ENCODE measurements at places on chromosomes 6 and 20.

DNA sequence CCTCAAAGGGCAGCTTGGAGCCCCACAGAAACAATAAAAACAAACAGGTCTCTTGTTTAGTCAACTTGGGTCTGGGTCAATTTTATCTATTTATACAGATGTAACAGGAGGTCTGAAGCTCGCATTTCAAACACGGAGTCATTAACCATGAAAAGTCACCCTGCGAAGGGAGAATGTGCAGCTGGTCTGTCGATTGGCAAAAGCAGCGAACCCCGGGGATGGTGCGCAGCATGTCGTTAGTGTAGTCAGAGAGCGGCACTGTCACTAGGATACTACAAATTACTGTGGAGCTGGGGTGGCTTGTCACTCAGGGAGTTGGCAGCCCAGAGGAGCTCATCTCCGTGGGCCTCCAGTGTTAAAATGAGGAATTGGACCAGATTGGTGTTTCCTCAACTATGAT, 190.4 kb upstream of the ARG1 start:
- no peak for DNase-seq

DNA sequence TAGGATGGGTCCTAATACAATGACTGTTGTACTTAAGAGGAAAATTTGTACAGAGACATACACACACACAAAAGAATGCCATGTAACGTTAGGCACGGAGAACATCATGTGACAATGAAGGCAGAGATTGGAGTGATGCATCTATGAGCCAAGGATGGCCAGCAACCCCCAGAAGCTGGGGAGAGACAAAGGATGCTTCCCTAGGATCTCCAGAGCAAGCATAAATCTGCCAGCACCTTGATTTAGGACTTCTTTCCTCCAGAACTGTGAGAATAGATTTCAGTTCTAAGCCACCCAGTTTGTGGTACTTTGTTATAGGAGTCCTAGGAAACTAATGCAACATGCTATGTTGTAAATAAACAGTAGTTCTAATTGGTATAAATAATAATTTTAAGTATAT, 25.0 kb downstream of the EYA4 start:
- DNase-seq: no peak

DNA sequence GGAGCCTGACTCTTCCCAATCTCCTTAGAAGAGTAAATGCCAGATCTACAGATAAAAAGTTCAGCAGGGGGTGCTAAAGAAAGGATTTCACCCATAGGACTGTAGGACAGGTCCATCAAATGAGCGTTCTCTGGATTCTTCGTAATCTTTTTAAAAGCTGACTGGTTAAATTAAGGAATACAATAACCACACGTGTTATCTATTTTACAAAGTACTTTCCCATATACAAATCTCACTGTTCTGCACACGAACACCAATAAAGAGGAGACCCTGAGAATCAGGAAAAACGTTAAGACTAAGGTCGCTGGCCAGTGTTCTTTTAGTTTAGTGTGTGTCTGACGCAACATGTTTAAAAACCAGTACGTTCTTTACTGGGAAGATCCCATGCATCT, 542 bp downstream of the TUBE1 start:
- DNase-seq: peak; percentile 54

- DNase-seq: no peak
Measured at GRCh38 chr6:90939906-90940305, 353.0 kb upstream of the MAP3K7 start.

DNA sequence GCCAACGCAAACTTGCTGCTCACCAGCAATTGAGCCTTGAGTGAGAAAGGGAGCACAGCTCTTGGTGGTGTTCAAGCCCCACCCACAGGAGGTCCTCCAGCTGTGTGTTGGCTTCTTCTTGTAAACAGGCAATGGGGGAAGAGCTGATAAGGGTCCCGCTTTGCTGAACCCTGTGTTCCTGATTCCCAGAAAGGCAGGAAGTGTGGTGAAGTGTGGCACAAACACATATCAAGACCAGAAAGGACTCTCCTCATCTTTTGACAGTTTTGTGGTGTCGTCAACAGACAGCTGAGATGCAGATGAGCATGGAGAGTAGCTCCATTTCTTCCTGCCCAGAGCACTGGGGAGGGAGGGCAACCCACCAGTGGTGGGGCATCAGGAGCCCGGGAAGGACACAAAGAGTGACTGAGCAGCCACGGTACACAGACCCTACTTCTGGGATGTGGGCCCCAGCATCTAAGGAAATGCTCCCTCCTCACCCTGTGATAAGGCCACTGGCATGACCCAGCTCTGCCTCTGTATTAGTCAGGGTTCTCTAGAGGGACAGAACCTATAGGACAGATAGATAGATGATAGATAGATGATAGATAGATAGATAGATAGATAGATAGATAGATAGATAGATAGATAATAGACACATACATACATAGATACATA, 188.9 kb upstream of the TAB2 start:
- no peak for DNase-seq

GRCh38 chr6:3259491-3259958, 778 bp downstream of the PSMG4 start:
- DNase-seq: peak; percentile 69

- DNase-seq: no peak
Measured at GRCh38 chr6:35046862-35047261, 94.3 kb downstream of the TCP11 start.

GRCh38 chr6:151239603-151240035, at the start of gene AKAP12:
Gene AKAP12 (plus strand): TSS chr6:151239967. CDS start chr6:151240563, 596 bp downstream.
- no peak for DNase-seq

DNA sequence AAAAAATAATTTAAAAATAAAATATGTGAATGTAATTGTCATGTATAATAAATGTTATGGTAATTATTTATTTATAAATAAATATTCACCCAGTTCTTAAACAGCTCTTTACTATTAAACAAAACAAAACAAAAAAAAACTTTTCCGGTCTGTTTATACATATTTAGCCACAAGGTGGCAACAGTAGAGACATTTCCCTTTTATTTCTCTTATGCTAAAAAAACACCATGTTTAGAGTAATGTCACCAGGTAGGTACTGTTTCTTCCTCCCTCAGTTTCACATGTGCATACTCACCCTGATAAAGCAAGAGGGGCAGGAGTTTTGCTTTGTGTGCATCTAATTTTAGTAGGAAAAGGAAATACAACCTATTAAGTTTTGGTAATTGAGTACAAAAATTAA, 610.4 kb upstream of the IMPG1 start:
- no peak for DNase-seq

DNA sequence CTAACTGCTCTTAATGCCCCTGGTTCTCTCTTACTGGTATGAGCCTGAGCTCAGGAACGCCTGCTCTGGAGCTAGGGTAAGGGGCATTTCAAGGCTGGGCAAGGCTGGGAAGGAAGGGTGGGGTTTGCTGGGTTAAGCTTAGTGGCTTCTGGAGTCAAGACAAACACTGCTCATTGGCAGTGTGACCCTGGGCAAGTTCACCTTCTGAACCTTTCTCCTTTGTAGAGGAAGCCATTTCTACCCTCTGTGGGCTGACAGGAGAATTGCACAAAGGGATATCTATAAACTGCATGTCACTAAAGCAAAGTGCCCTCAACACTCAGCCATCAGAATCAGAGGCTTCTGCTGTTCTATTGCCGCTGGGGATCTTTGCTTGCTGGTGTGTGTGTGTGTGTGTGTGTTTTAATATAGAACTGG, 20.3 kb upstream of the LRRN4 start:
- DNase-seq: no peak

- no peak for DNase-seq
Measured at GRCh38 chr6:166589337-166589731, 2.9 kb upstream of the RAMACL start.

GRCh38 chr6:142014515-142014914, 118.2 kb upstream of the GJE1 start:
- DNase-seq: no peak

GRCh38 chr6:132494954-132495353, 18.0 kb downstream of the STX7 start:
- no peak for DNase-seq

- DNase-seq: no peak
Measured at GRCh38 chr6:98576791-98577190, 257.6 kb upstream of the POU3F2 start.

DNA sequence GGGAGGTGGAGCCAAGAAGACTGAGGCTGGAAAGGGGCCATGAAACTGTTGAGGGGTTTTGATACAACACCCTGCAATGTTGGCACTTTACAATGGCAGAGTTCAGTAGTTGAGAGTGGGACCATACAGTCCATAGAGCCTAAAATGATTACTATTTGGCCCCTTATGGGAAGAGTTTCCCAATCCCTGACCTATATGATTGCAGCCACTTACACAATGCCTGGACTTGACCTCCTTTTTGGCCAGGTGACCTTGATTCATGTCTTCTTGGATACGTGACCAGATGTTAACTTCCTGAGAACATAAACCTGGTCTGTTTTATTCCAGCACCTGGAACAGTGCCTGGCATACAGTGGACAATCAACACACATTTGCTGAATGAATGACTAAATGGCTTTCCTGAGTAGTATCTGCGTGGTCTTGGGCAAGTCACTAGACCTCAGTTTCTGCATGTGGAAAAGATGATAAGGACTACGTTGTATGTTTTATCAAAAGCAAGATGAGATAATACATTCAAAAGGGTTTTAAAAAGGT, 58.4 kb downstream of the NOX3 start:
- DNase-seq: no peak

- DNase-seq: peak; percentile 75
Measured at GRCh38 chr20:61886721-61887595, 178.7 kb downstream of the TAF4 start.

GRCh38 chr6:142566628-142567396, 265.0 kb downstream of the ADGRG6 start:
- peak; percentile 60 for DNase-seq

DNA sequence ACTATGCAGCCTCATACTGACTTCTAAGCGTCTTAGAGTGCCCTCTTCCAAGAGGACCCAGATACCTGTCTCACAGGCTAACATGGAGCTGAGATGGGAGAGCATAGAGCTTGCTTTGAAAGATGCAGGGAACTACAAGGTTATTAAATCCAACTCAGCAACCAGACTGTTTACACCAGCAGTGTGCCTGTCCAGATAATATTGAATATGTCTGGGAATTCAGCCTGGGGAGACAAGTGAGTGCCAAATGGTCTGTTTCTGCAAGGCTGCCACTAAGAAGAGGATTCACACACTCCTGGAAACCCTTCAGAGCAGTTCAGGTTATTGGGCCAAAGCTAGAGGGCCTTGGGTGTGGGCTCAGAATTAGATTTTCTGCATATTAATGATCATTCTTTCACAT, 547.8 kb downstream of the PTPRT start:
- DNase-seq: no peak

DNA sequence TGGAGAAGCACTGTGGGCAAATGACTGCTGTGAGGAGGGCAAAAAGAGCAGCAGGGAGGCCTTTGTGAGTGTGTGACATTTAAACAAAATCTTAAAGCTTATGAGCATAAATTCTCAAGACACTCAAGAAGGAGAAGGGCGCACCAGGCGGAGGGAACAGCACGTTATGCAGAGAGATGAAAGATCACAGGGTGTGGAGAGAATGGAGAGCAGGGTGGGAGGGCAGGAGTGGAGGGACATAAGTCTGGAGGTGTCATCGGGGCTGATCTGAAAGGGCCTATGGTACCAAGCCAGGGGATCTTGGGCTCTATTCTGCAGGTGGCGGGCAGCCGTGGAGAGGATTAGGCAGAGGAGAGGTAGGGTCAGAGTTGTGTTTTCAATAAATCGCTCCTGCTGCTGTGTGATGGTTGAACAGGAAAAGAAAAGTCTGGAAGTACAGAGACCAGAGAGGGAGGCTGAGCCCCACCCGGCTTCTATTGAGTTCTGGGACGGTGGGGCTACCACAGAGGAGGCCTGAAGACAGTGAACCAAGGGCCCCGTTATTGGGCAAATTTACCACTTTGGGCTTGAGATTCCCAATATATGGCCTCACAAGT, 24.3 kb upstream of the DLGAP4 start:
- DNase-seq: peak; percentile 13

- DNase-seq: no peak
Measured at GRCh38 chr6:3125815-3126214, 7.3 kb downstream of the BPHL start.

DNA sequence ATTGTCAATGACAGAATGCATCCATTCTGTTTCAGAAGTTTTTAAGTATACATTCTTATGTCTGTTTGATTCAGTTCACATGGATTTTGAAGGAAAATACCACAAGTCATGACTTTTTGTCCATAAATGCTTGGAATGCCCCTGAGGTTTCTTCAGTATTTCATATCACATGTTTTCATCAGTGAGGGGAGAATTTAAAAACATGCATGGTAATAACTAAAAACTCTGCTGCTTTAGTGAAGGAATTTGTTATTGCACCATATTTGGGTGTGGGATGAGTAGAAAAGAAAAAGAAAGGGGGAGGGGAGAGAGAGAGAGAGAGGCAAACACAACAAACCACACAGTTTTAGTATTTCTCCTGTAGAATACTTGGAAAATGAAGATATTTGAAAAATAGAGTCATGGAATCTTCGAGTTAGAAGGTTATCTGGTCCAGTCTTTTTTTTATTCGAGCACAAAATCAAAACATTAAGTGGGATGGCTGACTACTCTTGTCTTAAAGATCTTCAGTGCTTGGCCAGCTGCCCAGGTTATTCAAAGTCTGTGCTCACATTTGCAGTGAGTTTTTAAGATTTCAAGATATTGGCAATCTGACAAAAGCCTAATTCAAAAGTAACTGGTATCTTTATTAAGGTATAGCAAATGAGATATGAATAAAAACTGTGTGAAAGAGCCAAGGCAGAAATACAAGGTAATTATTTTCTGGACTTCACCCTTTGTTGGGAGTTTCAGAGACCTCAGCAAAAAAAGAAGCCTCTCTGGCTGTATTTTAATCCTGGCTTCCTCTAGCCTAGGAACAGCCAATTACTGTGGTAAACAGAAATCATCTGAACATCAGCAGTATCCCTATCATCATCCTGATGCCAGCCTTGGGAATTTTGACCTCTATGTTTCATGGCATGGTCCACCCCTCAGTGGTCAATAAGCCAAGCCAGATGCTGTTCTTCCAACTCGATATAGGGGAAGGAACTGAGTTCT, 687.9 kb upstream of the CITED2 start:
- DNase-seq: no peak

- DNase-seq: no peak
Measured at GRCh38 chr6:152720974-152721373, 23.3 kb downstream of the MYCT1 start.

GRCh38 chr6:106913676-106914280, 60.8 kb downstream of the CD24 start:
- DNase-seq: no peak

GRCh38 chr20:5282561-5282960, 34.2 kb downstream of the PROKR2 start:
- no peak for DNase-seq

DNA sequence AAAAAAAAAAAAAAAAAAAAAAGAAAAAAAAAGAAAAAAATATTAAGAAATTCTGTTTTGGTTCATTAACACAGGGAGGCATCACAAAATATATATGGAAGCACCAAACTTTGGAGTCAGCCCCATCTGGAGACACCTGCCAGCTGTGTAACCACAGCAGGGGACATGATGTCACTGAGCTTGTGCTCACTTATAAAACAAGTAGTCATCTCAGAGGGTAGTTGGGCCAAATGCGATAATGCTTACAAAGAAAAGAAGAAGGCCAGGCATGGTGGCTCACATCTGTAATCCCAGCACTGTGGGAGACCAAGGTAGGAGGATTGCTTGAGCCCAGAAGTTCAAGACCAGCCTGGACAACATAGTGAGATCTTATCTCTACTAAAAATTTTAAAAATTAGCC, 1.1 kb upstream of the BNIP5 start:
- no peak for DNase-seq
